ENCODE measurements at places on chromosomes 11 and 22.

DNA sequence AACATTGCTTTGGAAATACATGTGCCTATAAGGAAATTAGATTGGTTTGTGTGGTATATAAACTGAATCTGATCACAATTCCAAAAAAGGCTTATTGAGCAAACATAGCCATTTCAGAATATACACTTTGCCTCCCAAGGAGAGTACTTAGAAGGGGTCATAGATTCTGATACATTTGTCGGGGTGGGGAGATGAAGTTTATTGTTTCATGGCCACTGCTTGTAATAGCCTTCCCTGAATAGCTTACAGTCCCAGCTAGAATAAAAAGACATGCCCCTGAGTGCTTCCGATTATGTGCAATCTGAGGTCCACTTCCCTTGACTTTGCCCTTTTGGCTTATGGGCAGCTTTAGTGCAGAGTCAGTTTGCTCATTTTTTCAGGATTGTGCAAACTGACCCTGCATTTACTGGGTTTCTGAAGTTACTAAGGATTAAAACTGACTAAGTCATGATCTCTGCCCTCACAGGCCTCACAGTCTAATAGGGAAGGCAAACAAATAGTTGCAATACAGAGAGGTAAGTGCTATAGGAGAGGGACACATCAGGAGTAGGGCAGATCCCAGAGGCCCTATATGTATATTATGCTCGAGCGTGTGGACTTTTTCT, 184.2 kb downstream of the BLID start:
- no peak for DNase-seq
- H3K4me1 ChIP-seq = peaks cover 34% of the 10 kb centered on the region
- H3K4me3 ChIP-seq = no peak overlapping the region

GRCh38 chr22:29917052-29917902, 34.3 kb downstream of the MTMR3 start:
- no peak overlapping the region for H3K27ac ChIP-seq
- DNase-seq = no peak
- H3K27me3 ChIP-seq = no peaks in the 10 kb centered on the region
- H3K4me3 ChIP-seq = no peak overlapping the region
- H3K36me3 ChIP-seq = no peaks in the 10 kb centered on the region

DNA sequence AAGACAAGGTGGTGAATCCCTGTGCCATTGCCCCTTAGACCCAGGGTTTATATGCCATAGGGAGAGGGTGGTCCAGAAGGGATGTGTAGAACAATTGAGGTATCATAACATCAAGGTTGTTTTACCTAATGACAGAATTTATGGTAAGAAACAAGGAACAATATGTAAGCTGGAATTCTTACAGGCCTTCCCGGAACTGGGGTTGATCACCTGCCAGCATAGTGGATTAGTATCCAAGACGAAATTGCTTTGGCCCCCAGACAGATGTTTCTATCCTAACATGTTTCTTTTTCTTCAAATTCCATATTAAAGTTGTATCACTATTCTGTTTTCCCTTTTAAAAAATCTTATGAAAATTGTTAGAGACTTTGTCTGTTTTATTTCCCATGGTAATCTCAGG, 343.8 kb upstream of the ANO3 start:
- no peaks in the 10 kb centered on the region for H3K27me3 ChIP-seq
- H3K36me3 ChIP-seq = no peaks in the 10 kb centered on the region
- H3K4me3 ChIP-seq = no peak overlapping the region

DNA sequence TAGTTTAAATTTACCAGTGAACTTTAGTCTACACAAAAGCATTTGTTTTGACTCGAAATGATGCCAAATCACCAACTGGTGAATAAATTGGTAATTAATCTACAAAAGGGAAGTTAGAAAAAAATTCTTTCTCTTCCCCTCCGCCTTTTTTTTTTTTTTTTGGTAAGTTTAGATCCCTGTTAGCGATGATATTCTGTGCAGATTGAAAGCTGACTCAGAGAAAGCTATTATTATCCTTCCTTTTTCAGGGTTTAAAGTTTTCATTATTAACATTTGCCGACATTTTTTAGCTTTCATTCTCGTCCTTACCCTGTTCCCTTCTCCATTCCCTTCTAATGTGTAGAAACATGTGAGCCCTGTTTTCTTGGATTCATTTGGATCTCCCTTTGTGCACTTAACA, 16.8 kb upstream of the NUP160 start:
- no peak for DNase-seq
- peaks cover 2% of the 10 kb centered on the region for H3K4me1 ChIP-seq
- no peaks in the 10 kb centered on the region for H3K36me3 ChIP-seq
- H3K4me3 ChIP-seq = no peak overlapping the region

GRCh38 chr11:110097459-110098012, 4.3 kb downstream of the ZC3H12C start:
- no peaks in the 10 kb centered on the region for H3K27me3 ChIP-seq
- no peak overlapping the region for H3K27ac ChIP-seq
- no peak overlapping the region for H3K4me3 ChIP-seq

DNA sequence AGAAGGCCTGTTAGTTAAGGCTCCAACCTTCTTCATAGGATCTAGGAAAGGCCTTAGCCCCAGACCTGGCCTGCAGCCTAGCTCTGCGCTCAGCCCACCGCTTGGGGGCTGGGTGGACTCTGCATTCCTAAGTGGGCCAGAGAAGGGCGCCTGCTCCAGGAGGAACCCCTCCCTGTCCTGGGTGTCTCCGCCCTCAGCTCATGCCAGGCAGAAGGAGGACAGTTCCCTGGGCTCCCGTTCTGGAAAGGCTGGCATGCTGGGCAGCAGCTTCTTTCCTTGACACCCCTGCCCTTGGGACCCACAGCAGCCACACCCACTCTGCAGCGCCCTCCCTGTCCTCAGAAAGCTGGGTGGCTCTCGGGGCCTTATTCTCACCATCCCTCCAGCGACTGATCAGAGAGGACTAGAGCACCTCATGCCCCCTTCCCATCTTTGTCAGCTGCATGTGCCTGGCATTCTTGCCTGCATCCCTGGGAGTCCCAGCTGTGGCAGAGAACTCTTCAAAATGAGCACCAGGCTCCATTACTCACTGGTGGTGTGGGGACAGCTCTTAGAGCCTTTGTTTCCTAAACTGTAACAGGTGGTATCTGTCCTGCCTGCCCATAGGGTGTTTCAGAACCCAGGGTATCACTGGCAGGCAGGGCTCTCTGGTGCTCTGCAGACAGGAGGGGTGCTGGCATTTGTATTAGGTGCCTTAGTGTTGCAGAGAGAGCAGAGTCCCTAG, 20.3 kb upstream of the MYRF start:
- no peaks in the 10 kb centered on the region for H3K36me3 ChIP-seq
- no peak overlapping the region for H3K4me3 ChIP-seq
- no peak overlapping the region for H3K27ac ChIP-seq

- H3K27ac ChIP-seq = no peak overlapping the region
- no peaks in the 10 kb centered on the region for H3K36me3 ChIP-seq
- H3K27me3 ChIP-seq = no peaks in the 10 kb centered on the region
- H3K4me1 ChIP-seq = no peaks in the 10 kb centered on the region
Measured at GRCh38 chr11:124474079-124474478, 28.6 kb upstream of the OR8B8 start.

- H3K4me1 ChIP-seq = peaks cover 10% of the 10 kb centered on the region
- no peaks in the 10 kb centered on the region for H3K27me3 ChIP-seq
- DNase-seq = no peak
- no peak overlapping the region for H3K4me3 ChIP-seq
- peaks cover 2% of the 10 kb centered on the region for H3K36me3 ChIP-seq
Measured at GRCh38 chr11:18523084-18523483, 3.7 kb downstream of the TSG101 start.

GRCh38 chr11:1842149-1843097, 3.6 kb downstream of the TNNI2 start:
- H3K27ac ChIP-seq = peak overlapping the region; percentile 14
- DNase-seq = no peak
- H3K4me3 ChIP-seq = no peak overlapping the region
- no peaks in the 10 kb centered on the region for H3K36me3 ChIP-seq
- peaks cover 35% of the 10 kb centered on the region for H3K4me1 ChIP-seq

- no peaks in the 10 kb centered on the region for H3K36me3 ChIP-seq
- H3K4me1 ChIP-seq = no peaks in the 10 kb centered on the region
- no peaks in the 10 kb centered on the region for H3K27me3 ChIP-seq
- H3K4me3 ChIP-seq = no peak overlapping the region
Measured at GRCh38 chr11:60711276-60711675, 11.9 kb downstream of the MS4A8 start.

DNA sequence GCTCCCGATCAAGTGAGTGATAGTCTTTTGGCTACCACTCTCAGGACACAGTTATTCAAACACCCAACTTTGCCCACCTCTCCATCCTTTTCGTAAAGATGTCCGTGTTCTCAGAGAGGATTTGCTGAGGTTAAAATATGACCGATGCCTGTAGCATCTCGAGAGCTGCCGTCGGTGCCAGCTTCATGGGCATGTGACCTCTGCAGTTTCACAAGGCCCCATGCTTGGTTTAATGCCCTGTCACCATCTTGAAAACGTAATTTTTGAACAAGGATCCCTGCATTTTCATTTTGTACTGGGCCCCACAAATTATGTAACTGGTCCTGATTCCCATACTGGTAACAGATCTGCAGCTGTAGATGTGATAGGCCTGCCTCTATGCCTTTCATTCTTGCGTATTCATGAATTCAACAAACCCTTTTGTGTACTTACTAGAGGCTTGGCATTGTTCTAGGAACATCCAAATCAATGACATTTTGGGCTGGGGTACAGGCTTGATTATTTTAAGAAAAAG, 85.1 kb downstream of the BMAL1 start:
- H3K4me1 ChIP-seq = no peaks in the 10 kb centered on the region
- DNase-seq = no peak
- H3K4me3 ChIP-seq = no peak overlapping the region
- peaks cover 27% of the 10 kb centered on the region for H3K36me3 ChIP-seq
- H3K27me3 ChIP-seq = no peaks in the 10 kb centered on the region

DNA sequence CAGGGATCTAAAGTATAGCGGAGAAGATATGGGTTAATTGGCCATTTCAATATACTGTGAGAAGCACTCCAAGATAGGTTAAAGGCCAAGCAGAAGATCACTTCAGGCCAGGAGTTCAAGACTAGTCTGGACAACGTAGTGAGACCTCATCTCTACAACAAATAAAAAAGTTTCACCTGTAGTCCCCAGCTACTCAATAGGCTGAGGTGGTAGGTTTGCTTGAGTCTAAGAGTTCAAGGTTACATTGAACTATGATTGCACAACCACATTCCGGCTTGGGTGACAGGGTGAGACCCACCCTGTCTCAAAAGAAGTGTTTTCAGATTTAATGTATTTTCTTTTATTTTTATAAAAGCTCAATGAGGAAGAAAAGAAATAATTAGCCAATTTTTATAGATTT, 25.4 kb downstream of the PATL1 start:
- H3K36me3 ChIP-seq = peaks cover 28% of the 10 kb centered on the region
- no peak overlapping the region for H3K27ac ChIP-seq
- H3K4me1 ChIP-seq = no peaks in the 10 kb centered on the region
- no peaks in the 10 kb centered on the region for H3K27me3 ChIP-seq
- no peak for DNase-seq
- no peak overlapping the region for H3K4me3 ChIP-seq

GRCh38 chr11:79022265-79022664, 418.6 kb downstream of the TENM4 start:
- H3K4me1 ChIP-seq = no peaks in the 10 kb centered on the region
- peaks cover 1% of the 10 kb centered on the region for H3K36me3 ChIP-seq
- no peak for DNase-seq
- no peaks in the 10 kb centered on the region for H3K27me3 ChIP-seq

DNA sequence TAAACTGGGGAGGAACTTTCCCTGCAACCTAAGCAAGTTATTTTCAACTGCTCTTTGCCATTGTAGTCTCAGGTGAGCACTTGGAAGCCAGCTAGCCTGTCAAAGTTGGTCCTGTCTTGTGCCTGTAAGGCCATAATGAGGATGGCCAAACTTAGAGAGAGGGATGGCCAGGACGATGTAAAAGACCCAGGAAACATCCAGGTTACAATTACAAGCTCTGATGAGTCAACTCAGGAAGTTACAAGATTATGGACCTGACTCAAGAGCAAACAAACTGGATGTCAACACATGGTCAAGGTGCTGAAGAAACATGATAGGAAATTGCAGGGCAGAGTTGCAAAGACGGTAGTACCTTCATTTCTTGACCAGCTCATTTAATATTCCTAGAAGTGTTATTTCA, 1.6 kb downstream of the GTPBP1 start:
- H3K4me1 ChIP-seq = peaks cover 24% of the 10 kb centered on the region
- no peaks in the 10 kb centered on the region for H3K27me3 ChIP-seq
- H3K4me3 ChIP-seq = peak overlapping the region; percentile 89
- DNase-seq = no peak

GRCh38 chr11:46417711-46418110, 26.1 kb upstream of the CHRM4 start:
- H3K4me1 ChIP-seq = no peaks in the 10 kb centered on the region
- DNase-seq = no peak
- no peak overlapping the region for H3K27ac ChIP-seq
- H3K27me3 ChIP-seq = no peaks in the 10 kb centered on the region
- peaks cover 15% of the 10 kb centered on the region for H3K36me3 ChIP-seq
- H3K4me3 ChIP-seq = no peak overlapping the region

DNA sequence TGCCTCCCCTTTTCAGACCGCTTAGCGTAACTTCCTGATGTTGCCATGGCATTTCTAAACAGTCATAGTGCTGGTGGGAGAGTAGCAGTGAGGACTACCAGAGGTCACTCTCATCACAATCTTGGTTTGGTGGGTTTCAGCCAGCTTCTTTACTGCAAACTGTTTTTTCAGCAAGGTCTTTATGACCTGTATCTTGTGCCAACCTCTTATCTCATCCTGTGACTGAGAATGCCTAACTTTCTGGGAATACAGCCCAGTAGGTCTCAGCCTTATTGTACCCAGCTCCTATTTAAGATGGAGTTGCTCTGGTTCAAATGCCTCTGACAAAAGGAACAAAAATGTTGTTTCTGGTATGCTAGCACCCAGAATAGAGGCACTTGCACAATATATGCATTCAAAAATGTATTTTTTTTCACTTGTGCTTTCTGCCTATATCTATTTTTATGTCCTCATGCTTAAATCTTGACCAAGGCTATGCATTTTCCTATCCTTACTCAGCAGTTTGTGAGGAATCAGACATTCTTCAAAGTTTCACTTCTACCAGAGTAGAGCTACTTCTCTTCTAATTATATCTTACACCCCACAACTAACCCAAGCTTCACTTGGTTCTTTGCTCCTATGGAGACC, 16.1 kb upstream of the OR51M1 start:
- no peak for DNase-seq
- no peaks in the 10 kb centered on the region for H3K27me3 ChIP-seq
- no peaks in the 10 kb centered on the region for H3K36me3 ChIP-seq
- no peak overlapping the region for H3K27ac ChIP-seq

DNA sequence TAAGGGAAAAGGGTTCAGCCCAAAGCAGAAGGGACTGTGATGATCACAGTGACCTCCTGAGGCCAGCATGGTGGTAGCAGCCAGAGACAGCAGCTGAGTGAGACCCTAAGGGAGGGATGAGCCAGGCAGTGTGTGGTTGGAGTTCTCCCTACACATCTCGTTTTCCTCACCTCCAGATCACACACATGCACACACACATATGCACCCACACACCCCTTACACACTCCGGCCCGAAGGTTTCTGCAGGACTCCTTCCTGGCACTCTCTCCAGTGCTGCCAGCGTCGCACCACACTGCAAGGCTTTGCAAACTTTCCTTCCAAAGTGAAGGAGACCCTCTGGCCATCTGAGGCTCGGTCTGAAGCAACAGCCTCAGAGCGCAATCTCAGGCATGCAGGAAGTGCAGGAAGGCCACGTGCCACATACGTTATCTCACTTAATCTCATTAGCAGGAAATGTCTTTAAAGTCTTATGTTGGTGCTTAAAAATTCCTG, 26.9 kb upstream of the TP53I11 start:
- H3K4me1 ChIP-seq = peaks cover 33% of the 10 kb centered on the region
- H3K36me3 ChIP-seq = no peaks in the 10 kb centered on the region
- H3K27me3 ChIP-seq = no peaks in the 10 kb centered on the region
- no peak overlapping the region for H3K4me3 ChIP-seq
- DNase-seq = no peak

GRCh38 chr11:9759519-9760192, 95.8 kb downstream of the SWAP70 start:
- peak overlapping the region; percentile 98 for H3K27ac ChIP-seq
- no peaks in the 10 kb centered on the region for H3K36me3 ChIP-seq
- H3K27me3 ChIP-seq = no peaks in the 10 kb centered on the region
- peak overlapping the region; percentile 69 for H3K4me3 ChIP-seq
- peaks cover 69% of the 10 kb centered on the region for H3K4me1 ChIP-seq
